Left ventricle myocardium superior (tissue), 1 donor: ENCODE measurements at places on chromosomes 2 and 18. TPM values are rescaled to one million over a fixed set of nuclear protein-coding genes. Genes with fewer than 3 reads are reported as not detected.
A peak's percentile ranks its signal among the peaks of the same experiment; 100 is the strongest.

- no peak for DNase-seq
These were observed 220.1 kb upstream of the NCKAP5 start for GRCh38 chr2:133788386-133788785.

- DNase-seq: peak; percentile 60
These were observed 122.8 kb downstream of the LYPD1 start for GRCh38 chr2:132547090-132547687.

GRCh38 chr2:25018681-25019080 is 23.2 kb upstream of the EFR3B start:
- no peak for DNase-seq

DNA sequence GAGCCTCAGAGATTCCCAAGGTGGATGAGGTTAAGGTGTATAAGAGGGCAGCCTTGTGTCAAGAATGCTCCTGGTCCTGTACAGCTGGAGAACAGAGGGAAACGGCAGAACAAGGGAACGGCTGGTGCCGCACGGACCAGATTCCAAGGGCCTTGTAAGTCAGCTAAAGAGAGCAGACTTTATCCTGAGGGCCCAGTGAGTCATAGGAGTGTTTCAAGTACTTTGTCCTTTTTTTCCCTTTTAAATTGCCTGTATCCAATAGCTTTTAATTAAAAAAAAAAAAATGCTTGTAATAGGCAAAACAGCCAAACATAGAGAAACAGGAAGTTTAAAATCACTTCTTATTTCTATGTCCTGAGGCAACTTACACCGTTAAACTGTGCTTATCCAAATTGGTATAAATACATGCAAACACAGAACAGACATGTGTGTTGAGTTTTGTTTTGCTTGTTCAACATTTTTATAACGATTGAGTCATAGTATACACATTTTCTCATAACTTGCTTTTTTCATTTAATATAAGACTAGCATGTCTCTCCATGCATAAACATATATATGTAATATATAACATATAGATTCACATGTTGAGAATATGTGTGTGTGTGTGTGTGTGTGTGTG is 42.1 kb upstream of the EVA1A start:
- no peak for DNase-seq

DNA sequence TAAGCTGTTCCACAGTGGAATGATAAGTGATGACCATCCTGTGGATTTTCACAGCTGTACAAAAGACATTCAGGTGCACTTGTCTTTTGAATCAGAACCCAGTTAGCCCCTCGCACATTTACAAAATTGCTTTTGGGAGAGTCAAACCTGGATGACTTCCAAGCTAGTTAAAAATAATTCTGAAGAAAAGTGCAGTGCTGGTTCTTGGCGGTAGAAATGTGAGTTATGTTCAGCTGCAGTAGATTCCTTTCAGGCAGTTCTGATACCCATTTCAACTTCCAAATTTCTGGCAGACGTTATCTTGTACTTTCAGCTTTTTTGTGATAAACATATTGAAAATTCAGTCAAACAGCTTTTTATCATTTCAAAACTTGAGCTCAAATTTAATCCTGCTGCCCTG is 324.7 kb downstream of the NRXN1 start:
- no peak for DNase-seq

- DNase-seq: no peak
These were observed 116.8 kb upstream of the PKDCC start for GRCh38 chr2:41930807-41931566.

DNA sequence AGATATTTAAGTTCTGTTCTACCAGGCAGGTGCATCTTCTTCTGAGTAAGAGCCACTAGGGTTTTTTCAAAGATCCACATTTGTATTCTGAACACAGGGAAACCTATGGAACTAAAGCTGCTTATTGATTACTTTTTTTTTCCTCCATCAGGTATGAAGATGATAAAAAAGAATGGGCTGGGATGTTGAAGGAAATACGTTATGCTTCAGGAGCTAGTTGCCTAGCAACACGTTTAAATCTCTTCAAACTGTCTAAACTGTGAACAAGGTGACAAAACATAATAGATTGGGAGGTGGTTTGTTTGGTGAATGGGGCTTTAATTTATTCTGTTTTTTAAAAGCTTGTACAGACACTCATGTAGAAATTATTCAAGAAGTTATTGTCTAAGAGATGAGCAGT is 15.9 kb downstream of the KLHL41 start:
- no peak for DNase-seq

DNA sequence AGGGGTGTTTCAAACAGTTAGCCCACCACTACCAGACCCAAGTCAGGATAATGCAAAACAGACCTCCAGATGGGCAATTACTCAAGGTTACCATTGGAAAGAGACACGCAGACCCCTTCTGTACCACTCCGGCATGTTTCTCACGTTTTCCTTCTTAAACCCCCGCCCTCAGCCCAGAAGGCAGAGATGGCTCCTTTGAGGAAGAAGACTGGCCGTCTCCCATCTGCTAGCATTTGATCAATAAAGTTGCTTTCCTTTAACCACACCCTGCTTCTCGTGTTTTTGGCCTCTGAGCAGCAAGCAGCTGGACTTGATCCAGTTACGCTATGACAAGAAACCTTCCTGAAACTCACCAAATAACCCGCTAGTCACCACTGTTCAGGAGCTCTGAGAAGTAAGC is 1012.4 kb upstream of the GYPC start:
- DNase-seq: no peak

DNA sequence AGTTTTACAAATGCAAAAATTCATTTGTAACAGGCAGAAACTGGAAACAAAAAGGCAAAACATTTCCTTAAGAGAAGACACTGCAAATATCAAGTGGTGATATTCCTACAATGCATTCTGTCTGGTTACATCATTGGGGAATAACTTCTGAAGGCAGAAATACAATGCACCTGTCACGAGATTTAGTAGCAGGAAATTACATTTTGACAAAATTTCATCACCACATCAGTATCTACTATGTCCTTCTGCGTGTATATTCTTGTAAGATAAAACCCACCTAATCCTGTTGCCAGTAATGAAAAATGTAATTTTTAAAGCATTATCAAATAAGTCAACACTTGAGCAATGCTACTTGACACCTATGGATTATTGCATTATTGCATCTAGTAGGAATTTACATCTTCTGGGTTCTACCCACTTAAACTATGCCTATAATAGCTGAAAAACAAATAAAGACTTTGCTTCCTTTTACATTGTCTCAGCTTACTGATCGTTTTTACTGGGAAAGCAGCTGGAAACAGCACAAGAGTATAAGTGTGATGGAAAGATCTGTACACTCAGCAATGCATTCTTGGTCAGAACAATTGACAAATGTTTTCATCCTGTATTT is 59.5 kb downstream of the IRS1 start:
- no peak for DNase-seq

GRCh38 chr2:2887772-2888387 is 489.7 kb downstream of the EIPR1 start:
- DNase-seq: no peak

DNA sequence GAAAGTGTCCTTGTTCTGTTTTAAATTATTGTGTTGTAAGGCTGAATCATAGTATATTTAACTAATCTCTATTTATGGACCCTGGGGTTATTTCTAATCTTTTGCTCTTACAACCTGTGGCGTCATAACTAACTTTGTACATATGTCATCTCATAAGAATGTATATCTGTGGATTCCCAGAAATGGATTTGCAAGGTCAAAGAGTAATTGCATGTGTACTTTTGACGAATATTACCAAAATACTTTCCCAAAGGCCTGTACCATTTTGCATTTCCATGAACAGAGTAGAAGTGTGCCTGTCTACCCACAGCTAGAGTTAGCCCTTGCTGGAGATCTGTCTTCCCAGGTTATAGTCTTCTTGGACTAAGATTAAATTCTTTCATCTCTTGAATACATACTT is 42.8 kb downstream of the SEMA4F start:
- DNase-seq: no peak

- no peak for DNase-seq
These were observed 60.7 kb downstream of the ADI1 start for GRCh38 chr2:3458396-3459184.

- DNase-seq: no peak
These were observed 262.2 kb downstream of the PHLPP1 start for GRCh38 chr18:62977512-62977911.

DNA sequence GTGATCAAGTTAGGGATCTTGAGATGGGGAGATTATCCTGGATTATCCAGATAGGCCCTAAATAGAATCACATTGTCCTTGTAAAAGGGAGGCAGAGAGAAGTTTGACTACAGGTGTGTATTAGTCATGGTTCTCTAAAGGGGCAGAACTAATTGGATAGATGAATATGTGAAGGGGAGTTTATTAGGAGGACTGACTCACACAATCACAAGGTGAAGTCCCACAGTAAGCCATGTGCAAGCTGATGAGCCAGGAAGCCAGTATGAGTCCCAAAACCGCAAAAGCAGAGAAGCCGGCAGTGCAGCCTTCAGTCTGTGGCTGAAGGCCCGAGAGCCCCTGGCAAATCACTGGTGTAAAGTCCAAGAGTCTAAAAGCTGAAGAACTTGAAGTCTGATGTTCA is 275.8 kb downstream of the KCNS3 start:
- no peak for DNase-seq

FTCDNL1 gene
- 2.0 TPM for total RNA-seq

- DNase-seq: no peak
These were observed 179.8 kb downstream of the NEDD4L start for GRCh38 chr18:58223717-58224424.

GRCh38 chr2:29829841-29830240 is 91.5 kb downstream of the ALK start:
- DNase-seq: no peak

DNA sequence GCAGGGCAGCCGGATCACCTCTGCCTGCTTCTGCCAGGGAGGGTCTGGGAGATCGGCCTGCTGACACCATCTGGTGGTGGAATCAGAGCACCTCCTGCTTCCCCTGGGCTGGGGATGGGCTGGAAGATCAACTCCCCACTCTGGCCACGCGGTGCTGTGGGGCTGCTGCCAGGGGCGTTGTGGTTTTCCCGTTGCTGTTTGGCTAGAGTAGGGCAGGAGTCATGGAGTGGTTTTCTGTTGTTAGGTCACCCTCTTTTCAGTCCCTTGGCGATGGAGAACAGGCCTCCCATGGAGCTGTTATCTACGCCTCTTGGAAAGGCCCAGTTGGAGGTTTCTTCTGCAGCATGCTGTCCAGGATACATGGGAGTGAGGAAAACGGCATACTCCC is 15.2 kb downstream of the BCL2L11 start:
- peak; percentile 54 for DNase-seq

GRCh38 chr18:8375249-8375648 is 234.0 kb upstream of the RAB12 start:
- DNase-seq: no peak

GRCh38 chr18:62883937-62884735 is 168.8 kb downstream of the PHLPP1 start:
- DNase-seq: no peak

LIMS1 gene
- 74.3 TPM for total RNA-seq

DNA sequence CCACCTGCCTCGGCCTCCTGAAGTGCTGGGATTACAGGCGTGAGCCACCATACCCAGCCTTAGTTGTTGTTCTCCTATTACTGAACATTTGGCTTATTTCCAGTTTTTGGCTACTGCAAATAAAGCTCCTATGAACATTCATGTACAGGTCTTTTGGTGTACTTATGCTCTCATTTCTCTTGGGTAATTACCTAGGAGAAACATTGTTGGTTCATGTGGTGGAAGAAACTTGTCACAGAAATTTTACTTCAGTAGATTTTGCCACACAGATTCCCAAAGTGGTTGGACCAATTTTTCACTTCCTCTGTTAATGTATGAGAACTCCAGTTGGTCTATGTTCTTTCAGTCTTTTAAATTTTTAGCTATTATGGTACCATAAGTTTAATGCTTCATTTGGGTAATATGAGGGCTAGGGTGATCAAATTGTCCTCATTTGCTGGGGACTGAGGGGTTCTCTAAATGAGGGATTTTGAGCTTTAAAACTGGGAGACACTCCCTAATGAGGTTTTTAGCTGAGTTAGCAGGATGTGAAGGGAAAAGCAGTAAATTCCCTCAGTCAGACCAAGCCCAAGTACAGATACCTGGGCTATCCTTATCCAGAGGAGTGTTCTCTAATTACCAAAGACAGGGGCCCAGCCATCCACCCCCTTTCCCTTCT is 33.9 kb downstream of the MTA3 start:
- no peak for DNase-seq

ANKRD29 gene
- total RNA-seq: 9.8 TPM

TRAF3IP1 gene
- 13.8 TPM for total RNA-seq

DNA sequence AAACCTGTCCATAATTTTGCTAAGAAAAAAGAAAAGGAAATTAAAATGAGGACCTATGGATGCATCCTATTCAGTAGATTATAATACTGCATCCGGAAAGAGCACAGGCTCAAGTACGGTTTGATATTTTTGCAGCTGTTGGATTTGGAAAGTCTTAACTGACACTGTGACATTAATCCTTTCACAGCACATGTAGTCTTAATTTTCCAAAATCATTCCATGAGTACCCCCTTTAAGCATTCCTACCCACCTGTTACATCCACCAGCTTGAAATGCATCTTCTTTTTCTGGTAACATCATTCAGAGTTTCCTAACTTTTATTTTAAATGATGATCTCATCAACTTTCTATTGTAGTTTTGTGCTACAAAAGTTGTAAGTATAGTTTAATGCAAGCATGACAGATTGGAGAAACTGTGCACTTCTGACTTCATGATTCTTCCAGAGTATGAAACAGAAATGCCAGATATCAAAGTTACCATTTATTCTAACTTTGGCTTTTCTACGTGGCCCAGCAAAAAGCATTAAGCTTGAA is 113.5 kb downstream of the ESCO1 start:
- no peak for DNase-seq

SELENOI gene
- 14.5 TPM for total RNA-seq

KLHL29 gene
- 0.69 TPM for total RNA-seq

GRCh38 chr2:45276914-45277313 is 267.7 kb upstream of the SIX2 start:
- no peak for DNase-seq

CFAP210 gene
- total RNA-seq: not detected

DNA sequence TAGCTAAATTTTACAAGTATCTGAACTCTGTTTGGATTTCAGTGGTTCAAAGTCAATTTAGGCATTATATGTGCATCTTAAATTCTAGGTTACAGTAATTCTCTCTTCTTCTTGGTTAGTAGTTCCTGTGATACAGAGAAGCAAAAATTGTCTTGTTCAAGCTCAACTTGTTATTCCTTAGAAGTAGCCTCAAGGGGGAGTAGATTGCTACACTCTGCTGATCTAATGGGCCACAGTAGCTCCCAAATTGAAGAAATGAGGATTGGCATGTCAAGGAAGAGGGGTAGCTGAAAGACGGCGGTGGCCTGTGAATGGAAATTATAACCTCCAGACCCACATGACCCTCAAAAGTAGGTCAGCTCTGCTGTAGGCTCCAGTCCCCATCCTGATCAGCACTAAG is 334.7 kb downstream of the HRH4 start:
- no peak for DNase-seq
